Activated CD4-positive, CD25-positive, alpha-beta regulatory T cell treated with anti-CD3 and anti-CD28 coated beads, Interleukin-2, amount 50 U/mL, for 16 hours (primary cell): ENCODE measurements at places on chromosomes 16 and 17.

DNA sequence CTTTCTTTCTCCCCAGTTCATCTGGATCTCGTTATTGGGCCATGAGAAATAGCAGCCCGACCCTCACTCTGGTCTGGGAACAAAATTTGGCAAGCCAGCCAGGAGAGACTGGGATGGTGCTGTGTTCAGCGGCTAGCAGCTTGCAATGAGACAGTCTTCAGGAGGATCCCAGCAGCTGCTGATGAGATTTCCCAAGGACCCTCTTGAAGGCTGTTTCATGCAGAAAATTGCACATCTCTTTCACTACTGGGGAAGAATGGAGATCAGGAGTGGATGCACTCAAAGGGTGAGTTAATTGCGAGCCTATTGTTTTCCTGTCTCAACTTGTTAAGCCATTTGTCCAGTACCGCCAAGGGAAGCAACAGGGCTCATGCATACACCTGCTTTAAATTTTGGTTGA, 5.5 kb upstream of the COIL start:
- DNase-seq = no peak

- DNase-seq = no peak
Observed at GRCh38 chr16:85716022-85716679, 27.4 kb upstream of the GINS2 start.

- DNase-seq = no peak
Observed at GRCh38 chr16:84544031-84544773, 39.7 kb upstream of the MEAK7 start.

- DNase-seq = no peak
Observed at GRCh38 chr17:63696381-63696961, 3.5 kb downstream of the LIMD2 start.

DNA sequence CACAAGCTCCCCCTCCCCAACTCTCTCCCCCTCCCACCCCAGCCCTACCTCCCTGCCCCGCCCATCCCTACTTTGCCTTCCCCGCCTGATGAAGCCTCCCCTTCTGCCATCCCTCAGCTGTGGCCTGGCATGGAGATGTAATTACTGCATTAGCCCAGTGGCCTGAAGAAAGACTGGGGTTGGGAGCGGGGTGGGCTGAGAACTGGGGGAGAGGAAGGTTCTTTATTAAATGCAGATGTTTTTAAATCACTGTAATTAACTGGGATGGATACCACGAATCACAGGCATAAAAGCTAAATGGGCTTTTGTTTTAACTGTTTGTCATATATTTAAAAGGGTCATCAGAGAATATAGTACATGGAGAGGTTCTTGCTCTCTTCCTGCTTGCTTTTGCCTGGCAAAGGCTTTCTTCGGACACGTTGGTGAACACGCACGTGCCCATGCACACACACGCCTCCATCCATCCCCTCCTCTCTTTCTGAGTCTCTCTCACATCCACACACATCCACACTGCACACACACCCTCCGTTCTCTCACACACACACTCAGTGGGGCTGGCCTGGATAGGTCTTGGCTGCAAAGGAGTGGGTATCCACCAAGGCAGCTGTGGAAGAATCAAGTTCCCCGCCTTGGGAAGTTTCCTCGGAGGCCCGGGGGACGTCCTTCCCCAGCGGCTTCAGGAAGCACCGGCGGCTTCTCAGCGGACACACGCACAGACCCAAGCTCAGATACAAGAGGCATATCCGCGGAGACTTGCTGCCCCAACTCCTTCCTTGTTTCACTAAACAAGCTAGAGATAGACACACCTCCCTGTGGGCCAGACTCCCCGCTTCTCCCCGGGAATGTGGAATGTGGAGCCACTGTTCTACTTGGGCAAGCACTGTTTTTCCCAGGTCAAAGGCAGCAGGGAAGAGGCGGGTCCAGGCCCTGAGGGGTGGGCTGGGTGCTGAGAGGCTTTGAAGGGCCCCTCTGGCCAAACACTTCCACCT, 27.4 kb upstream of the TNRC6C start:
- no peak for DNase-seq

DNA sequence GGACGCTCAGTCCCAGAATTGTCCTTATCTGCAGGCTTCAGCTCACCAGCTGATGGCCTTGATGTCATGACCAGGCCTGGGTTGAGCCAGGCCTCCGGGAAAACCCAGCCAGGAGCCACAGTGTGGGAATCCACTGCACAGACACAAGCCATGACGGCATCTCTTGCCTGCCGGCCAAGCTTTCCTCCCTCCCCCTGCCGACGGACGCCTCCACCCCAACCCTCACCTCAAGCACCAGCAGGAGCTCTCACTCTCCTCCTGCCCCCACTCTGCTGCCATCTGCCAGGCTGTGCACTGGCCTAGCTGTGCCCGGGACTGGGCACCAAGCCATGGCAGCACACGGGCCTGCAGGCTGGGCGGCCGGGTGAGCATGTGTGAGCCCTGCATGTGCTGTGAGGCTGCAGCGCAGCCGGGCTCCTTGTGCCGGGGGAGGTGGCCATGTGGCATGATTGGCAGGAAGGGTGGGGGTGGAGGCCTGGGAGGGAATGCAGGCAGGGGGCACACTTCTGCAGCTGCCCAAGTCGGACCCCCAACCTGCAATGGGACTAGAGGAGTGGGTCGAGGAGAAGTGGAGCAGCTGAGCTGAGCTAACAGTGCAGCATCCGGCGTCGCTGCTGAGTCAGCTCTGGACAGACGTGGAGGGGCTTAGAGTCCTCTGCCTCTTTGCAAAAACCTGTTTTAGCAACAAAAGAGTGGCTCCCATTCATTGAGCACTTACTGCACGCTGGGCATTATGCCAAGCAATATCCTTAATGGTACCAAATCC, 268.5 kb downstream of the CBLN1 start:
- DNase-seq = no peak

DNA sequence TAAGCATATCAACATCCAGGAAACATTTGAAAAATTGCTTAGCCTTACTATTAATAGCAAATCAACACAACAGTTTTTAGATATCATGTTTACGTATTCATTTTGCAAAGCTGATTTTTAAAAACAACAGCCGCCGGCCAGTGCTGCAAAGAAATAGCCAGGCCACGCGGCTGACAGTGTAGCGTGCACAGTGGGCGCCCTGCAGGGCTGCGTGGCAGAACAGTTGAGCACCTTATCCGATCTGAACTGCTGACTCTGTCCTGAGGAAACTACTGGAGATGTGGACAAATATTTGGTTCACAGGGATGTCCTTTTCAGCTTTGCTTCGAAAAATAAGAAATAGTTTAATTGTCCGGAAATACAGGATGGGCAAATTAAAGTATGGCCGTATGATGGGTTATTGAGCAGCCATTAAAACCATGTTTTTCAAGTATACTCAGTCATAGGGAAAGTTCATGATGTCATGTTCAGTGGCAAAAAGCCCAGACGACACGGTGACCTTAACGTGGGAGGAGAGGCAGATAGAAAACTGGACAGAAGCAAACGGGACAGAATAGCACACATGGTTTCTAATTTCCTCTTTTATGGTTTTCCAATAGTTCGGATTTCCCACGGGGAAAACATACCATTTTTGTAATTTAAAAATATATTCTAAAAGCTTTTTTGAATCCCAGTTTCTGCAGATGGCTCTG, 52.4 kb upstream of the ENDOV start:
- no peak for DNase-seq

GRCh38 chr16:59899940-59900339, 1165.8 kb upstream of the GOT2 start:
- no peak for DNase-seq

- DNase-seq = no peak
Observed at GRCh38 chr17:6196355-6196754, 126.2 kb downstream of the WSCD1 start.

DNA sequence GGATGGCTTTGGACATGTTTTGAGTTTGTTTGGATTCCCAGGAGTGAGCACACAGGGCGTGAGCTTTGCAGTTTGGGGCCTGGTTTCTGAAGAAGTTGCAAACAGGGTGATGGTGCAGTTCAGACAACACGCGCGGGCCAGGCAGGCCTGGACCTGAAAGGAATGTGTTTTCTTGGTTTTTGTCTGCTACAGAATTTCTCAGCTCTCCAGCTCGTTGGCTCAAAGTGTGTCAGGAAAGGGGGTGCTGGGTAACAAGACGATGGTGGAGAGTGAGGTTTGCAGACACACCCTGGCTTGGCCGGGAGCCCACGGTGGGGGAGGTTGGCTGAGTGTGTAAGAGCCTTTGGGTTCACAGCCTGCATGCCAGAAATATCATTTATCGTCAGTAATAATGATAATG, 82.3 kb downstream of the CMIP start:
- DNase-seq = no peak

GRCh38 chr17:9283909-9284308, 262.6 kb downstream of the NTN1 start:
- no peak for DNase-seq

DNA sequence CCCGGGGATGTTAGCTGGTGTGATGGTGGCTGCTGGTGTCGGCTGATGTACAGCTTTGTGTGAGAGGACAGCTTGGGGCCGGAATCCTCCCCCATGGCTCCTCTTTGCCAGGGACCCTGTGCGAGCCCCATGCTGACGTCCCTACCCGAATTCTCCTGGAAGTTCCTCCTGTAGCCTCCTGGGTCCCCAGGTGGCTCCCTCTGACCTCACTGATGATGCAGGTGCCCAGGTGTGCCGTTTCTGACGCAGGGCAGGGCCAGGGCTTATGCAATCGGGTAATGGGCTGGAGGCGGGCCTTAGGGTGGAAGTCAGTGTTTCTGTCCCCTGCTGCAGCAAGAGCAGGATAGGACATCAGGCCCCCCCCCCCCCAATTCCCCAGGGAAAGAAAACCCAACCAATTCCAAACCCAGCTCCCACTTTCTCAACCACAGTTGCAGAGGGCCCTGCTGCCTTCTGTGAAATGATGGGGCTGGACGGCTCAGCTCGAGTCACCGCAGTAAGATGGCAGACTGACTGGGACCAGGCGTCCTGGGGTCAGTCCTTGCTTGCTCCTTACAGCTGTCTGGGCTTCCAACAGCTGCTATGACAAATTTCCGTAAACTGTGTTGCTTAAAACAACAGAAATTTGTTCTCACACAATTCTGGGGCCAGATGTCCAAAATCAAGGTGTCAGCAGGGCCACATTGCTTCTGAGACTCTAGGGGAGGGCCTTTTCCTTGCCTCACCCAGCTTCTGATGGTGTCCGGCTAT, 139.0 kb upstream of the PLCG2 start:
- no peak for DNase-seq

- no peak for DNase-seq
Observed at GRCh38 chr16:5349101-5349500, 251.5 kb upstream of the EEF2KMT start.

GRCh38 chr17:57485916-57486881, 229.9 kb downstream of the MSI2 start:
- no peak for DNase-seq

DNA sequence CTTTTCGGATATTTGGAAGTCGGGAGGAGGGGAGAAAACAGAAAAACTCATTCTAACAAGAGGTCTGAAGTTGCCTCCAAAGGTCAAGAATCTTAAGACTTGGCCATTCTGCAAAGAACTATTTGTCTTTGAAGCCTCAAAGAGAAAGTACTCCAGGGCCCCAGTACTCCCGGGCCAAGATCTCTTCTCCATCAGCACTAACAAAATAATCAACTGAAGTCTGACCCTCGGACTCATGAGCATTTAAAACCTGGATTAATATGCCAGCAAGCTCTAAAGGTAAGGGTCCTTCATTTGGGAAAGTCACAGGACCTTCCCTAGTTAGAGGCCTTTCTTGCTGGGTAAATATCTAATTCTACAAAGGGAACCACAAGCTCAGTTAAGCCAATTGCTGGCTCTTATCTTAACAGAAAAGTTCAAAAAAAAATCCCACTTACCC, 4.5 kb downstream of the AXIN2 start:
- DNase-seq = no peak

- no peak for DNase-seq
Observed at GRCh38 chr17:52419229-52419641, 260.7 kb upstream of the CA10 start.

DNA sequence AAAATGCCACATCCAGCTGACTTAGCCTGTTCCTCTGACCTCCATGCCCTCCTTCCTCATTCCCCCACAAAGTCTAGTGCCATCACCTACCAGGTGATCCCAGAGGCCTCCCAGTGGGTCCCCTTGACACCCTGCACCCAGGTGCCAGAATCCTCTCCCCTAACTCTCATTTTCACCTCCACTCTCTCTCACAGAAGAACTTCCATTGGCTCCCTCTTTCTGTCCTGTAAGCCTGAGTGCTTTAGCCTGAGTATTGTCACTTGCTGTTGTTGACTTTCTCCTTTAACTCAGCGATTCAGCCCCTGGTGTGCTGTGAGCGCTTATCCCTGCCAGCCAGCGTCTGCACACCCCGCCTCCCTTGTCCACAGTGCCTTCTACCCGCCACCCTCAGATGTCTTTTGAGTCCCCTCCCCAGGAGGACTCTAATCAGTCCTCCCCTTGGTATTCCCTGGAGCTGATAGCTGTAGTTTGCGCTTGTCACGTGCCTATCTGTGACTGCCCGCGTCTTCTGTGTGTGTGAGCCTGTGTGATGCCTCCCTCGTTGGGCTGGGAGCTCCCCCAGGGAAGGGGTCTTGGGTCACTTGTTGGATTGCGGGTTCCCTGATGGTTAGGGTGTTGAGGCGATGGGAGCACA, 31.9 kb downstream of the ARHGAP23 start:
- DNase-seq = no peak

DNA sequence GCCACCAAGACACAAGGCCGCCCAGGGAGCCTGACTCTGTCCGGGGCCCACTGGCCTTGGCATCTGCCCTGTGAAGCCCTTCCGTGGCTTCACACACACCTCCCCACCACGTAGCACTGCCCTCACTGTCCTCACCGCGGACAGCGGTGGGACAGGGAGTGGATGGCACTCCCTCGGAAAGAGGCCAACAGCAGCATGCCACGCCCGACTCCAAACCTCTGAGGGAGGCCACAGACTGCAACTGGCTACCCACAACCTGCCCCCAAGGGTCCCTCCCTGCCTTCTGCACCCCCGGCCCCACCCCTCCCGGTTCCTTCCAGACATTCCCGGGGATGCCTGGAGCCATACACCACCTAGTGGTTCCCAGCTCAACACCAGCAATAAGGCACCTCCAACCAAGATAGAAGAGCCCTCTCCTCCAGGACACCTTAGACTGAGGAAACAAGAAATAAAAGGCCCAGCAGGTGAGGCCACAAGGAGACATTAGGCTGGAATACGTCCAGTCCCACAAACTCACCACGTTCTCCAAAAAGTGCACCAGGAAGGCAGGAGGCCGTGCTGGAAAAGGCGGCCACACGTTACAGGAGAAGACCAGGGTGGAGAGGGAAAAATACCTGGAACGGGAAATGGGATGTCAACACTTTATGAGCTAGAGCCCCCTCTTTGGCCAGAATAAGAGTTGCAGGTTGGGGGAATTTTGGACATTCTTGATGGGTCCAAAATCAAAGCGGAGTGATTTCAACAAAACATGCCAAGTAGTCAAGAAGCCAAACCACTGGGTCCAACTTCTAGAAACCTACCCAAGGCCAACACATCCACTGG, 310.0 kb downstream of the SOX9 start:
- DNase-seq = no peak
